T-helper 17 cell (primary cell): ENCODE measurements at places on chromosomes 5 and 9.

GRCh38 chr9:129377931-129378661 is 200.0 kb upstream of the IER5L start:
- no peak for DNase-seq

GRCh38 chr5:42745426-42745825 is 11.2 kb upstream of the CCDC152 start:
- DNase-seq: no peak

DNA sequence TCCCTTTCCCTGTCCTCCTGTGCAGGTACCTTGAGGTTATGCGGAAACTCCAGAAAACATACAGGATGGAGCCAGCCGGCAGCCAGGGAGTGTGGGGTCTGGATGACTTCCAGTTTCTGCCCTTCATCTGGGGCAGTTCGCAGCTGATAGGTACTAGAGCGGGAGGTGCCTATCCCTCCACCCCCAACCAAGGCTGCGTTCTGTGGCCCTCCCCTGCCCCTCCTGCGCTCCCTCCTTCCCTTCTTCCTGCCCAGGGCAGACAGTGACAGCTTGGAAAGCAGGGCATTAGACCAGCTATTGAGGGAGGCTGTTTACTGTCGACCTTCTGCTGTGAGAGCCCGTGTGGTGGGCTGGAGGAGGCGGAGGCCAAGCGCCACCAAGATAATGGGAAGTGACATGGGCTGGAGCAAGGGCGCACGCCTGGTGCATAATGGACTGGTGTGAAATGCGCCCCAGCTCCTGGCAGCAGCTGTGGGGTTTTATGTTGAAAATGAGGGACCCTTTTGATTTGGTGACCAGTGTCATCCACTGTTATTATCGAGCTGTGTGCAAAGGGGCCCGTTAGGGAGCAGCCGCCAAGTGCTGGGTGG is 25.3 kb downstream of the PTPA start:
- no peak for DNase-seq

DNA sequence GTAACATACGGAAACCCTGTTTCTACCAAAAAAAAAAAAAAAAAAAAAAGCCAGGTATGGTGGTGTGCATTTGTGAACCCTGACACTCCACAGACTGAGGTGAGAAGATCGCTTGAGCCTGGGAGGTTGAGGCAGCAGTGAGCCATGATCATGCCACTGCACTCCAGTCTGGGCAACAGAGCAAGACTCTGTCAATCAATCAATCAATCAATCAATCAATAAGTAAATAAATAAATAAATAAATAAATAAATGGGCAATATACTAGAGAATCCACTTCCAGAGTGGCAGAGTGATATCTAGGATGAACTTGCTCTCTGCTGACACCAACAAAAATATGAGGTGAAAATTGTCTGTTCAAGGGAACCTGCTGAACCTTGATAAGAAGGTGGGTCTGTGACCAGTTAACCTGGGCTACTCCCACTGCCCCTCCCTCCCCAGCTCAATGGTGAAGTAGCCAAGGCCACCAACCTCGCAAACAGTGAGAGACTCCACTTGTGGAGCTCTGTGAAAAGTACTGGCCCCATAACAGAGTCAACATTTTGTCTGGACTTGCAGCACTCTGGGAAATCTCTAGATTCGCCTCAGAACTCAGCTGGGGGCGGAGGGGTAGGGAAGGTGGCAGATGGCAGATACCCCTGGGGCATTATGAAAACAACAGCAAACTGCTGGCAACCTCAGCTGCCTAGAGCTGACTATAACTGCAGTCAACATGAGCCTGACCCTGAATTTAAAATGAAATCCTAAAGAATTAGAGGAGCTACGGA is 163.7 kb downstream of the ROR2 start:
- no peak for DNase-seq

GRCh38 chr9:86326536-86326935 is 27.7 kb downstream of the TUT7 start:
- DNase-seq: no peak

GRCh38 chr5:74185599-74185998 is 454.9 kb downstream of the ENC1 start:
- no peak for DNase-seq

- DNase-seq: no peak
Measured at GRCh38 chr5:119313658-119314605, 41.9 kb upstream of the TNFAIP8 start.

DNA sequence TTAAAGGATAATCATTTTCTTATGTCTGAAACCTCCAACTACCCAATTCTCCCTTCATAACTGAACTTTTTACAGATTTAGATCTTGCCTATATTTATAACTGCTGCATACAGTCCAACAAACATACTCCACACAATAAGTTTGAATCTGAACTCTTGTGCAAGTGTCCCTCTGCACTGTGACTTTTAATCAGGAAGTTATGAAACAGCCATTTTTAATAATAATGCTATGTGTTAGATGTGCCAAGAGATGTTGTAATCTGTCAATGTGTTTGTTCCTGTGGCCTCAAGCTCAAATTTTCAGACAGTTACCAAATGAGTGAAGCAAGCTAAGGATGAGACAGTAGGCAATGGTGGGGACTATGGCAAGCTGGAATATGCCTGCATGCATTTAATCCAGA is 57.6 kb upstream of the MTAP start:
- DNase-seq: no peak

DNA sequence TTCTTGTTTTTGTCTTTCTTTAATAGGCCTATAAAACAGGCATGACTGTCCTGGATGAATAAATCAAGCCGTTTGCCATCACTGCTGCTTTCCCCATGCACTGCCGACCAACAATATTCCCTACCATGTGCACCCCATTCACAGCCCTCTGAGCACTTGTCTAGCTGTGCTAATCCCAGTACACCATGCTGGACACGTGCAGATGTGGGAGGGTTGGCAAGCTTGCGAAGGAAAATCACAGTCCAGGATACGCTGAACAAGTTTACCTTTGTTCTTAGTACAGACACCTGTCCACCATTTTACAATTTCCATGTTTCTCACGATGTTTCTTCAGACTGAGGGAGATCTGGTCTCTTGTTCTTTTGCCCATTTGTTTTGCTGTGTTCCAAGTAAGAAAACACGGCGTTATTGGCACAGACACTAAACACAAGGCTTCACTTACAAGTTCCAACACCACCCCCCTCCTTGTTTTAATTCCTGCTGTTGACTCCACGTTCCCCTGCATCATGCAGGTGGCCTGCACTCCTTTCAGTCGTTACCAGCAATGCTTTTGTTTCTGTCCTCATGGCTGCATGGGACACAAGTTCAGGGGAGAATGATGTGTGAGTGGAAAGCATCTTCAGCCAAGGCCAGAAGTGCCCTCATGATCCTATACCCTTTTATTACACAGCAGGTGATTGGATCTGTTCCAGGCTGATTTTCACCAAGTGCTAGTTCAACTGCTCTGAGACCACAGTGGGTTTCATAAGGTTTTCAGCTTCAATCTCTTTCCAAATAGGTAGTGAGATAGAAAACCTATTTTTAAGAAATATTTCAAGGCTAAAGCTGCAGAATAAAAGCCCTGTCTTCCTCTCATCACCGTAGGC is 608.9 kb downstream of the IRX1 start:
- DNase-seq: no peak

GRCh38 chr5:59753599-59753998 is 139.9 kb downstream of the PDE4D start:
- DNase-seq: no peak

DNA sequence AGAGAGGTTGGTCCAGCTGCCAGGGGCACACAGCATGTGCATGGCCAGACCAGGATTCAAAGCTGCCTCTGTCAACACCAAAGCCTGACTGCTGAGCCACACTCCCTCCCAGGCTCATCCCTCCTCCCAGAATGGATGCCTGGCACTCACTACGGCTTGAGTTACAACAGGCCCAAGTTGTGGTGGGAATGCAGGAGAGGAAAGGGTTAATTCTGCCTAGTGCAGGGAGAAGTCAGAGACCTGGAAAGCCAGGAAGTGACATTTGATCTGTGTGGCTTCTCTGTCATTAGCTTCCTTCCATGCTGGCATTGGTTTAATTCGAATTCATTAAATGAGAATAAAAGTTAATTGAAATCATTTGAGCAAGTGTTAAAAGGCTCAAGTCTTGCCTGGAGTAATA is 150.0 kb downstream of the NSG2 start:
- no peak for DNase-seq

- no peak for DNase-seq
Measured at GRCh38 chr9:116549061-116549664, 137.9 kb upstream of the TRIM32 start.

DNA sequence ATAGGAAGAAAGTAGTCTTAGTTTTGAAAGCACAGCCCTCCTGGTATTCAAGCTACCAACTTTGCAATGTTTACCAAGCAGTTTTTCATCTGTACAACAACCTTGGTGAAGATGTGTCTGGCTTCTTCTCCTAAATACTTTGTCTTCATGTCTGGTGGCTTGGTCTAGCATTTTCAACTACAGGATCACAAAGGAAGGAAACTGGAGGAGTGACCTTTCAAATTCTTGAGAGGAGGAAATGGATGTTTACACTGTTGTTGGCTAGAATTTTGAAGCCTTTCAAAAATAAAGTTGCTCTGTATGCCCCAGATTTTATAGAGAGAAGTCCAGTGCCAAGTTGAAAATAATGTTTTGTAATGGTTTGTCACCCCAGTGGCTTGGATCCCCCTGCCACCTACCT is 16.3 kb downstream of the PAM start:
- DNase-seq: no peak

GRCh38 chr5:180785121-180785781 is 17.4 kb downstream of the MGAT1 start:
- DNase-seq: no peak

DNA sequence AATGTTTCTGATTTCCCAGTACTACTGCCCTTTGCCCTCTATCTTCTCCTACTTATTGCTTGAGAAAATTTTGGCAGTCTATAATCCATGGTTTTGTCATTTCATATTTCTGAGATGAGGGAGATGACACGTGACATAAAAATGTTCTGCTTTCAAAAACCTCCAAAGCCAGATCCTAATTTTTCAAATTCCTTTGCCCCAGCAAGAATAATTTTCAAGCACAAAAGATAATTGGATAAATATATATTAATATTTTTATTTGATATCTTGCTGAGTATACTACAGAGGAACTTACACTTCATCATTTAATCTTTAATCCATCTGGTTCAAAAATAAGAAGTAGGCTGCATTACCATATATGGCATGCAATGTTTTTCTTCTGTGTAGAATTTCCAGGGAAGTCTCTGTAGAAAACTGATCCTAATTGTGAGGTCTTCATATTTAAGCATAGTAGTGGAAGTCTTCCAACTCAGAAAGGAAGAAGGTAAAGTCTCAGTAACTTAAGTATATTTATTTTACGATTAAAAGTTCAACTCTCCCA is 1738.8 kb downstream of the EFNA5 start:
- no peak for DNase-seq

DNA sequence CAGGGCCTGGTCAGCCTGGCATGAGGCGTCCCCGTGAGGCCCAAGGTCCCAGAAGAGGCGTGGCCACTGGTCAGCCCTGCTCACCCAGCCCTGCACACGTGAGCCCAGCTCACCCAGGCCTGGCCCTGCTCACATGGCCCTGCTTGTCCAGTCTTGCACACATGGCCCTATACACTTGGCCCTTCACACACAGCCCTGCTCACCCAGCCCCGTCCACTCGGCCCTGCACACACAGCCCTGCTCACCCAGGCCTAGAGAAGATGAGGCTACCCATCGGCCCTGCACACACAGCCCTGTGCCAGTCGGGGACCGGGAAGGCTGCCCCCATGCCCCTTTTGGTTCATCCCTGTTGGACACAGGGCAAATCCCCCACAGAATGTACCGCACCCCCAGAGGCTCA is 28.4 kb downstream of the ZDHHC11B start:
- no peak for DNase-seq

DNA sequence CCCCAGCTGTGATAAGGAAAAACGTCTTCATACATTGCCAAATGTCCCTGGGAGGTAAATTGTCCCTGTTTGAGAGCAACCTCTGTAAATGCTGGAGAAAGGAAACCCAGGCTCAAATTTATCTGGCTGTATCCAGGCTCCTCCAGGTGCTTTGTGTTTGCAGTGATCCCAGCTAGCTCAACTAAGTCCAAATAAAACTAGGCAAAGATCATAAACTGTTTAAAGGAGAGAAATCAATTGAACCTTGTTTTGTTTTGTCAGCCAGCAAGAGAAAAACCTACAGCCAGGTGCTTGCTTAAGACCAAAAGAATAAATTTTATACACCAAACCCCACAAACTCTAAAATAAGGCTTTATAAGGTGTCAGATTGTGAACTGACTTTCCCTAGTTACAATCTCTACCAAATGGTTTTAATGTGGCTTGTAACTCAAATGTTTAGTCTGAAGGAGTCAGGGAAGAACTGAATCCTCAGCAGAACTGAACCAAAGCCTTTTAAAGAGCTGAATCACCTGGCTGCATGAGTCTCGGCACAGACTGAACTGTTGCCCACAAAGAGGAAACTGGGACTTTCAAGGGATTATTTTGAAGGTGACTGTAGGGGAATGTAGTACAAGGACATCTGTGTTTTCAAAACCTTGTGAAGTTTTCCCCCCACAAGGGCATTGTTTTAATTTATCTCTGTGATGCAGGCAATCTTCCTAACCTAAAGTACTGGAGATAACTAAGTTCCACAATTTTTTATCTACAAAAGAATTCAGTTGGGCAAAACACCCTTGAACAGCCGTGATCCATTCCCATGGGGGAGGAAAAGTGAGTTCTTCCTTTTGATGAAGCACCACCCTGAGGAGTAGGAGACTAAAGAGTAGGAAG is 201.7 kb upstream of the TARS1 start:
- no peak for DNase-seq

GRCh38 chr5:757931-758697 is 26.4 kb downstream of the ZDHHC11B start:
- DNase-seq: peak; percentile 52

DNA sequence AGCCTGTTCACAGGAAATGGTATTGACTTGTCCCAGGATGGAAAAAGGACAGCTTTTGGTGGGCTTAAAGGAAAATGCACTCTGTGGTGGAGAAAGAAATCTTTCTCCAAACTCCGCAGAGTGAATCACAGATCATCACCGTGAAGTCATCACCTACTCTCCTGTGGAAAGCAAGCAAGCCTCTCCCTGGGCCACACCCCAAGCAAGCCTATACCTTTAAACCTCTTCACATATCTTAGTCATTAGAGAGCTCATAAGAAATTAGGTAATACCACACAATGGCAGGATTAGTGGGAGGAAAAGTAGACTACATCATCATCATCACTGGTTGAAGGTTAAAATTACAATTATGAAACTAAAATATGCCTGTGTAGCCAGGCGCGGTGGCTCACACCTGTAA is 23.2 kb downstream of the TLE1 start:
- no peak for DNase-seq

- DNase-seq: no peak
Measured at GRCh38 chr5:76199336-76200318, 116.4 kb downstream of the SV2C start.
